ENCODE measurements at places on chromosomes 2 and 18. TPM values are rescaled to one million over a fixed set of nuclear protein-coding genes. Genes with fewer than 3 reads are reported as not detected.

GRCh38 chr18:21714474-21714873 is 9.9 kb upstream of the ABHD3 start:
- H3K36me3 ChIP-seq = peaks cover 3% of the 10 kb centered on the region
- no peak overlapping the region for H3K27ac ChIP-seq
- H3K4me1 ChIP-seq = peaks cover 2% of the 10 kb centered on the region
- no peak overlapping the region for H3K4me3 ChIP-seq
- DNase-seq = no peak

- no peaks in the 10 kb centered on the region for H3K36me3 ChIP-seq
- H3K27me3 ChIP-seq = no peaks in the 10 kb centered on the region
- no peak overlapping the region for H3K27ac ChIP-seq
- DNase-seq = no peak
- H3K4me3 ChIP-seq = no peak overlapping the region
These were observed 10.7 kb downstream of the KCNJ3 start for GRCh38 chr2:154709215-154709614.

GRCh38 chr2:8440029-8440778 is 241.7 kb upstream of the ID2 start:
- no peak for DNase-seq
- H3K4me1 ChIP-seq = peaks cover 3% of the 10 kb centered on the region
- H3K4me3 ChIP-seq = no peak overlapping the region
- no peaks in the 10 kb centered on the region for H3K36me3 ChIP-seq

BCL11A gene
- total RNA-seq = 0.67 TPM

DOK6 gene
- not detected for total RNA-seq

DSEL gene
- total RNA-seq = 0.10 TPM

DNA sequence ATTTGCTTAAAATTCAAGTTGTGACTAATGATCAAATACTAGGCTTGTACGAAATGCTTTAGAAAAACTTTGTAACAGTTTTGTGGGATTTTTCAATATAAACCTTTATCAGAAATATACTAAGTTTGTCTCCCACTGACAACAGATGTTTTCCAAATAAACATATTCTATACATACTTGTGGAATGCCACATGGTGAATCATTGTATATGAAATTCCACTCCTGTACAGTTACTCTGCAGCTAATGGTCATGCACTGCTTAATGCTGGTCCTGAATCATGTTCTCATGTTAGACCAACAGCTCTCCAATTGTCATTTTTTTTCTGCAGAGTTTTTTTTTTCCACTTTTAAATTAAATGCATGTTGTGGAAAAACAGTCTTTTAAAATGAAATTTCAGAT is 90.1 kb downstream of the DPP4 start:
- no peaks in the 10 kb centered on the region for H3K36me3 ChIP-seq
- H3K4me3 ChIP-seq = no peak overlapping the region
- H3K27ac ChIP-seq = no peak overlapping the region
- H3K4me1 ChIP-seq = peaks cover 18% of the 10 kb centered on the region
- no peak for DNase-seq

C2orf81 gene
- total RNA-seq = 2.6 TPM

FSHR gene
- total RNA-seq = not detected

MDH1B gene
- total RNA-seq = 0.86 TPM

DNA sequence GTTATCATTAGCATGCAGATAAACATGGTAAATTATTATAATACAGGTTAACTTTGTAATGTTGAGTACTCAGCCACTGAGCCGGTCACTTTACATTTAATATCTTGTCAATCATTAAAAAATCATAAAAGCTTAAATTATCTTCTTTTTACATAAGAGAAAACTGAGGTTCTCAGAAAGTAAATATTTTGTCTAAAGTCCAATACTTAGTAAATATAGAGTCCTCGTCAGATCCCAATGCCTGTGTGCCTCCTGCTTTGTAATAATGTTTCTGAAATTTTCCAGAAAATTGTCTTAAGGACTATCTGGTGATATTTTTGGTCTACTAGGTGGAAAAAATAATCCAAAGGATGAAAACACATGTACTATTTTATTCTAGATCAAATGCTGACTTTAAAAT is 116.3 kb upstream of the WDSUB1 start:
- no peak for DNase-seq
- no peaks in the 10 kb centered on the region for H3K4me1 ChIP-seq

- H3K27ac ChIP-seq = no peak overlapping the region
- DNase-seq = no peak
- H3K27me3 ChIP-seq = peaks cover 26% of the 10 kb centered on the region
These were observed 5.3 kb downstream of the CD8A start for GRCh38 chr2:86785456-86785855.

- peaks cover 43% of the 10 kb centered on the region for H3K4me1 ChIP-seq
- no peaks in the 10 kb centered on the region for H3K36me3 ChIP-seq
- DNase-seq = peak; percentile 52
- no peak overlapping the region for H3K27ac ChIP-seq
These were observed 3.7 kb upstream of the SIX3 start for GRCh38 chr2:44937688-44938240.

DNA sequence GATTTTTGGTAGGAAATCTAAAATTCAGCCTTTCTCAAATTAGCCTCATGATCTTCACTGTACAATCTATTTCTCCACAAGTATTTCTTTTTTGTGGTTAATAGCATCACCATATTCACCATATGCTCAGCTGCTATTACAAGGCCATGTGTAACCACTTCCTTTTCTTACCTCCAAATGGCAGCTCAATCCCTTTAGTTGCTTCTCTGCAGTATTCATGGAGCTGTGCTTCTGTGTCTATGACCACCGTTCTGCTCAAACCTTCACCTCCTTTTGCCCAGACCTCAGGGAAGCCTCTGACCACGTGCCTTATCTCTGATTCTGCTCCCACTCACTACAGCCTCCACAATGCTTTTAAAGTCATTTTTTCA is 126.7 kb upstream of the TMEM200C start:
- no peak overlapping the region for H3K4me3 ChIP-seq
- no peaks in the 10 kb centered on the region for H3K27me3 ChIP-seq
- DNase-seq = no peak
- no peak overlapping the region for H3K27ac ChIP-seq
- H3K4me1 ChIP-seq = no peaks in the 10 kb centered on the region

Measured in activated naive CD4-positive, alpha-beta T cell treated with anti-CD3 and anti-CD28 coated beads for 36 hours (primary cell).